Fibroblast of skin of left biceps (primary cell): ENCODE measurements at places on chromosomes 16 and 17.

- DNase-seq, result no peak
Measured at GRCh38 chr17:74971842-74972106, 785 bp downstream of the HID1 start.

DNA sequence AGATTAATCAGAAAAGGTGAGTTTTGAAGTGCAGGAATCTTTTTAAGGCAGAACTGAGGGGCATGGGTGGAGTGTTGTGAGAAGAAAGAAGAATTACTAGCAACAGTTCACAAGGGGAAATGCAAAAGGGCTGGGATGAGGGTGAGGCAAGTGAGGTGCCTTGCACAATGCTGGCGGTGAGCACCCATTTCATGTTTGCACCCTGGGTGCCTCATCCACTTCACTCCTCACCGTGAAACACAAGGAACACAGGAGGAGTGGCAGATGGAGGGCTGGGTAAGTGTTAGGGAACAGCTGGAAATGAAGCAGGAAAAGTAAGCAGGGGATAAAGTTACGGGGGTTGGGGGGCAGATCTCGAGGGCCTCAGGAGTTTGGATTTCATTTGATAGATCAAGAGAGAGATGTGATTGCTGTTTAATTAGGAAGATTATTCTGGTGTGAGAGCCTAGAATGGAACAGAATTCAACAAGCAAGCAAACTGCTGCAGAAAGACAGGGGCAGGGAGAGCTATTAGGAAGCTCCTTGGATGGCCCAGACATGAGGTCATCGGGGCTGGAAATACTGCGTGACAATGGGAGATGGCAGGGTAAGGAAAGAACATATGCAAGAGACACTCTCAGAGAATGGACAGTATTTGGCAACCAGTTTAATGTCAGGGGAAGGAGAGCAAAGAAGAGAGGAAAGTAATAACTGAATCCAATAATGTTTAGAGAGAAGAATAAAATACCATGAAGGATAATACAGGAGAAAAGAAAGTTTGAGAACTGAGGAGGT, 8.3 kb upstream of the HEATR6 start:
- no peak for DNase-seq

DNA sequence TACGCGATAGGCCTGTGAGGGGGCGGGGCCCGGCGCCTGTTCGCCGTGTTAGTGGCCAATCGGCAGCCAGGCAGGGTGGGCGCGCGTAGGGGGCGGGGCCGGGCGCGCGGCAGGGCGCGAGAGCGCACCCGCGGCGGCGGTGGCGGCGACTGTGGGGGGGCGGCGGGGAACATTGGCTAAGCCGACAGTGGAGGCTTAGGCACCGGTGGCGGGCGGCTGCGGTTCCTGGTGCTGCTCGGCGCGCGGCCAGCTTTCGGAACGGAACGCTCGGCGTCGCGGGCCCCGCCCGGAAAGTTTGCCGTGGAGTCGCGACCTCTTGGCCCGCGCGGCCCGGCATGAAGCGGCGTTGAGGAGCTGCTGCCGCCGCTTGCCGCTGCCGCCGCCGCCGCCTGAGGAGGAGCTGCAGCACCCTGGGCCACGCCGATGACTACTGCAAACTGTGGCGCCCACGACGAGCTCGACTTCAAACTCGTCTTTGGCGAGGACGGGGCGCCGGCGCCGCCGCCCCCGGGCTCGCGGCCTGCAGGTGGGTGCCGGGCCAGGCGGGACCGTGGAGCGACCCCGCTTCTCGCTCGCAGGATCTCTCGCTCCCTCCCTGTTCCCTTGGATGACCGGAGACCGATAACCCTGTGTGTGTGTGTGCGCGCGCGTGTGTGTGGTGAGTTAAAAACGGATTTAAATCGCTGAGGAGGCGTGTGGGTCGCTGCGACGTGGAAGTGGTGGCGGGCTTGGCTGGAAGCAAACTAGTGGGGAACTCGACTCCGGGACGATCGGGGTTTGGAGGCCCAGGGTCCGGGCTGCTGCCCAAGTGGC, at the start of gene NFATC3:
NFATC3 (plus strand) TSS at position 112 of the 813 bp plus-strand sequence; CDS start at position 424, 312 bp downstream.
- peak; percentile 94 for DNase-seq

DNA sequence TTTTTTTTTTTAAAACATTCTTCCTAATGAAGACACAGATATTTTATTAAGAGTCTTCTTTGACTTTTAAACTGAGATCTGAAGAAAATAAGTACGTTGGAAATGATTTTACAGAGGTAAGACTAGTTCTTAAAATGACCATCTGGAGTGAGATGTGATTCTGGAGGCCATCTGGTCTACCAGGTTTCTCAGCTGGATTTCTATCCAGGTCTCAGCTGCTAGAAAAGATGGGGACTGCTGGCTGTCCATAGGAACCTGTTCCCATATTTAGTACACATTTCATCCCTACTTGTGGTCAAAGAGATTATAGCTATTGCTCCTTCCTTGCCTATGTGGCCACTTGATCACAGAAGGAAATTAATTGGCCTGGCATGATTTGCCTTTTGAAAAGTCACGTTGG, 12.2 kb downstream of the PMFBP1 start:
- DNase-seq, result no peak

DNA sequence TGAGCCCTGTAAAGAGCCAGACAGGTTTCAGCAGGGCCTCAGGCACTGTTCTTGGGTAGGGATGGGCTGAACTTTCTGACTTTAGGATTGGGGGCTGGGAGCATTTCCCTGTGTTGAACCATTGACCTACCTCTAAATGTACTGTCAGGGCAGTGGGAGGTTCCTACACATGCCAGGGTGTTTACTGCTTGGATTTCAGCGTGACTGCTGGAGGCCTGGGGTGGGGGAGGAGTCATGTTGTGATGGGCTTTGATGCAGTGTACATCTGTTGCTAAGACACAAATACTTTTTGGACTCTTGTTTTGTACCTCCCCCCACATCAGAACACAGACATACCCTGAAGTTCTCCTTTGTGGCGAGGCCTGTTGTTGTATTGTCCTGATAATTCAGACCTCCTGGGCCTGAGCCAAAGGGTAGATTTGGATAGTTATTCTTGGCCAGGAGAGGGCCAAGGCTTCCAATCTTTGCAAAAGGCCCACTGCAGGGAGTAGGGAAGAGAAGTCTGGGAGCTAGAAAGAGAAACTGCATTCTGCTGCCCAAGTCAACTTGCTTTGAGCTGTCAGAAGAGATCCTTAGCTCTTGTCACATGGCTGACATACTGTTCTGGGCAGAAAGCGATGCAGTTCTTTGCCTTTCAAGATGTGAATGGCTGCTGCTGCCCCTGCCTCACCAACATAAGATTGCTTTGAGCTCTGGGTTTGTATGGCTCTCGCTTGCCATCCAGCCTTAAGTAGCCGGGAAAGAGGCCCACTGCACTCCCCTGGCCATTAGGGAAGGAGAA, 3.7 kb downstream of the NFE2L1 start:
- DNase-seq, result peak; percentile 46

DNA sequence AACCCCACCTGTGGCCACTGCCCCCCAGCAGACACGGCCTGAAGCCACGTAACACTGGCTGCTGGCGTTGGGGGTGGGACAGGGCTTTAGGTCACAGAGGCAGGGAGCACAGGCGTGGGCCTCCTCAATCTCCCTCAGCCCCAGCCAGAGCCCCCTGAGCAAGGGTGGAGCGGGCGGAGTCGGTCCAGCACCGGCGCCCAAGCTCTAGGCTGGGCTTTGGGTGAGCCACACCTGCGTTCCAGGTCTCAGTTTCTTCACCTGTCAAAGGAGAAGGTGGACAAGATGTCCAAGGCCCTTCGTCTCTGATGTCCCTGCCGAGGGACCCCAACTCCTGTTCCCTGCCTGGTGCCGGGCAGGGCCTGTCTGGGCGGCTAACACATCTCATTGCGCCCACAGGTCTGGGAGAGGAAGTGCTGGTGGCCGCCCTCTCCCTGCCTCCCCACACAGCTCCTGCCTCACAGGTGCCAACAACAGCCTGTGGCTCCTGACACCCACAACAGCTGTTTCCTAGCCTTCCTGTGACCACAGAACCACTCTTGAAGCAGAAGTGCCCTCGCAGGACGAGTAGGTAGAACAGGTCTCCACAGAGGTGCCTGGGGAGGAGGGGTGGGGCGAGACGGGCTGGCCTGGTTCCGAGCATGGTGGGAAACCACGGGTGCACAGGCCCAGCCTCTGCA, 12.0 kb downstream of the FAM83G start:
- DNase-seq, result no peak

DNA sequence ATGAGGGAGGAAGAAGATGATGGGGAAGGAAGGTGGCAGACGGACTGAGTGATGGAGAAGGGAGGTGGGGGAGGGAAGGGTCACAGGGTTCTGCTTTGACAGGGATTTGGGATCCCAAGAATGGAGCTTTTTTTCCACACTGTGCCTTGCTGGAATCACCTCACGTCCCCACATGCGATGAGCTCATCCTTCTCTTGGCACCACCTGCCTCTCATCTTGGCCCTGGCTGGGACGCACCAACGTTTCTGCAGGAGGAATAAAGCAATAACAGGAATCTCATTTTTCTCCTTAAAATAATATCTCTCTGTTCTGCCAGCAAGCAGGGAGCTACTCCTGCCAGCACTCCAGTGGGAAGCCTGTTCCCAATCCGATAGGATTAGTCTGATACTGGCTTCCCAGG, 47.8 kb downstream of the MEOX1 start:
- no peak for DNase-seq

DNA sequence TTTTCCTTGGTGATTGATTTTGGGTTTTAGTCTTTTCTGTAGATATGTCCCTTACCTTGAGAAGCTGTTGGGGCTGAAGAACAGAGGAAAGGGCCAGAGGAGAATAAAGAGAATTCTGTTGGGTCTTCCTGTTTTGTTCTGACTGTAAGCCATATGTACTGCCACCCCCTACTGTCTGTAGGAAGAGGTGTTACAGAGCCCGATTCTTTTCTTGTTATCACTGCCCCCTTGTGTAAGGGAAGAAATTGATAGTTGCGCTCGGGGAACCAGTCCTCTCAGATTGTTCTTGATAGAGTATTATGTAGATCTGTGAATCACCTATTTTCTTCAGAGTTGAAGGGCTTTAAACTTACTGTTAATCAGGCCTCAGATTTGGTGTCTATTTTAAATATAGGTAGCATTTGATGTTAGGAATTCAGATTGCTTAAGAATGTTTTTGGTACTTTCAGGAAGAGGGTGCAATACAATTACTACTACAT, 2.4 kb downstream of the TANC2 start:
- peak; percentile 76 for DNase-seq

DNA sequence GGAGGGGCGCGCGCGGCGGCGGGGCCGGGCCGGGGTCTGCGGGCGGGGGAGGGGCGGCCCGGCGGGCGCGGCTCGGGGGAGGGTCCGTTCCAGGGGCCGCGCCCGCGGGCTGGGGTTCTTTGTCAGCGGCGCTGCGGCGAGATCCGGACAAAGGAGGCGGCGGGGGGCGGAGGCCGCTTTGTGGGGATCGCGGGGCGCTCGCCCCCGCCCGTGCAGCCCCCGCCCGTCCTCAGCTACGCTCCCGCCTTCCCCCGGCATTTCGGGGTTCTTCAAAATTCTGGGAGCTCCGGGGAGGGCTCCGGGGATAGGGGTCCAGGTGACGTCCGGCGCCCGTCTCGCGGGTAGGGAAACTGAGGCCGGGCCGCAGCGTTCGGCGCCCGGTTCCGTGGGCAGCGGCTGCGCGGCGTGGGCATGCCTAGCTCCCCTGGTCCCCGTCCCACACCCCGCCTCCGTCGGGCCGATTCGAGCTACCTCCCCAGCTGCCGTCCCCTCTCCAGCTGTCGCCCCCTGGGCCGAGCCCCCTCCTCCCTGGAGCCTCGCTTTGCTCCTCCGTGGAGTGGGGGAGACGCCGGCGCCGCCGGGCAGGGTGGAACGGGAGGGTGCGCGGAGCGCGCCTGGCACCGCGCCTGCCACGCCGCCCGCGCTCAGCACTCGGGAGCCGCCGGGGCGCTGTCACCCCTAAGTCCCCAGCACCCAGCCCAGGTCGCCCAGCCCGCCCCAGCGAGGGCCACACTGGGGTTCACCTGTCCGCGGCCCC, 546 bp downstream of the SNN start:
- no peak for DNase-seq

GRCh38 chr17:39018267-39019134, 51.3 kb upstream of the FBXO47 start:
- DNase-seq, result no peak

GRCh38 chr17:37847811-37848331, 76.3 kb upstream of the TBC1D3K start:
- DNase-seq, result no peak

GRCh38 chr17:45752246-45752645, 31.9 kb upstream of the CRHR1 start:
- no peak for DNase-seq

DNA sequence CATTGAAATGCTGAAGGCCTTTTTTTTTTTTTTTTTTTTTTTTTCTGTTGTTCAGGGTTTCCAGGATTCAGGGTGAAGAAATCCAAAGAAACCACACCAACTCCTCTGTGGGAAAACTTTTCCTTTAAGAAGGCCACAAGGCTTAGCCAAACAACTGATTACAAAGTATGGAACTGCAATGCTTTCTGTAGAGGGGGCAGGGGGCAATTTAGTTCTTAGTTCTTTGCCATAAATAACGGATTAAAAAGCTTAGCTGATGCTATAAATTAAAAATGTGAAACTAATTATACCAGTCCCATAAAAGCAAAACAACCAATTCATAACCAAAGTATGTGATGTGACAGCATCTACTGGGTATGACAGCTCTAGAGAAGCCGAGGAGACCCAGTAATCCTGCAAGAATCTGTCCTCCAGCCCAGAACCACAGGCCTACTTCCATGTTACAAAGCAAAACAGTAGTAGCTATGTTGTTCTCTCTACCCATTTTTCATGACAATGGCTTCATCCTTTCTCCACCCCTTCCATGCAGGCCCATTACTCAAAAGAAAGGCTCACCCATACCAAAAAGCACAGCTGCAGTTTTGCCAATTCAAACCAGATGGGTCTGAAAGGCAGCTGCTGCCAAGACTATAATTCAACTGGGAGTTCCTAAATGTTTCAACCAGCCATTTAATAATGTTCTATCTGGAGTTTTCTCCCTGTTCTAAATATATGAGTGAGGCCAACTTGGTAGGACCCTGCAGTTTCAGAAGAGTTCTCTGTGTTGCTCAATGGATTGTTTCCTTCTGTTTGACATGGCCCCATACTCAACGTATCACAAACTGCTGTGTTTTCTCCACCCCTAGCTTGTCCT, 167.1 kb upstream of the ZFHX3 start:
- peak; percentile 100 for DNase-seq

DNA sequence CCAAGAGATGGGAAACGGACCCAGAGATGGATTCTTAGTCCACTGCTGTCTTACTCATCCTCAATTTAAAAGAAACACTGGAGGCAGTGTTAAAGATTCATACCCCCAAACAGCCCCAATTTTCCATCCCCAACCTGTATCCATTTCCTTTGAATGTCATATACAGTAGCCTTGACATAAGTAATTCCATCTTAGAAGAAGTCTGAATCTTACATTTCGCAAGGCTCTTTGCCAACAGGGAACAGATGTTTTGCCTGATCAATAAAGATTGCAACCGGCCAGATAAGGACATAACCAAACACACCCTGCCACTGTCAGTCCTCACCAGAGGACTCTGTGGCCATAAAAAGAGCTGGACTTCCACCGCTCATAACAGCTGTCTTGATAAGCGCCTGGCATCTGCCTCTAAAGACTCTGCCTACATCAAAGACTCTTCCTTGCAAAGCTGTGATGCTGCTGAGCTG, 59.0 kb upstream of the MED9 start:
- no peak for DNase-seq

- peak; percentile 84 for DNase-seq
Measured at GRCh38 chr17:30477083-30477773, at the start of gene GOSR1. Gene GOSR1 (plus strand): TSS chr17:30477408. CDS start chr17:30477434, 26 bp downstream.

- DNase-seq, result no peak
Measured at GRCh38 chr16:74811911-74812310, 37.3 kb upstream of the FA2H start.

- DNase-seq, result no peak
Measured at GRCh38 chr17:35730400-35731005, 936 bp upstream of the RASL10B start.
